ENCODE measurements at places on chromosomes 13 and 19.

DNA sequence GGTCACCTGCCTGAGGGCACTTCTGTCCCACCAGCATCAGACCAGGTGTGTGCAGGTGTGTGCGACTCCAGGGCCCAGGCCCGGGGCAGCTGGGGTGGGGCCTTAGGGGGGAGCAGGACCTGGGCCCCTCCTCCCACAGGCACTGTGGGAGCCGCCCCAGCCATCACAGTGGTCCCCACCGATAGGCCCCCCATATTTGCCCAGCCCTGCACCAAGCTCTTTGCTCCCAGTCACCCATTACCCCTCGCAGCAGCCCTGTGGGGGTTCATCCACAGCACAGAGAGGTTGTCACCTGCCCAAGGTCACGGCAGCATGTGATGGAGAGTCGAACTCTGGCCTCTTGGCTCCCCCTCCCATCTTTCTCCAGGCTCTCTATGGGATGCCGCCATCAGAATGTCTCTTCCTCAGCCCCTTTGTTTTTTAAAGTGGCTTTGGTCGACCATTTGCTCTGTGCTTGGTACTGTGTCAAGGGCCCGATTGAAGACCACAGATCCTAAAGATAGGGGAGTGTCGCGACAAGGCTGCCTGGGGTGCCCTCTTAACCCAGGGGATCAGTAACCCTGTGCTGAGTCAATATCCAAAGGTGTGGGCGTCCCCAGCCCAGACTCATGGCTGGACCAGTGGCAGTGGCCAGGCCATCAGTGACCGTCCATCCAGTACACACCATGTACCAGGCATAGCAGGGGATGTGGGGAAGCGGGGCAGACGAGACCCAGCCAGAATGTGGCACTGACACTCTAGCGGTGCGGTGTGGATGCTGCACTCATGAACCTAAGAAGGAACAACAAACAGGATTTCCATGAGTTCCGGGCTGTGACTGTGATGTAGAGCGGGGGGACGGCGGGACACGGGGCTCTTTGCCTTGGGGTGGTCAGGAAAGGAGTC, 28.3 kb upstream of the NCCRP1 start:
- DNase-seq: no peak

DNA sequence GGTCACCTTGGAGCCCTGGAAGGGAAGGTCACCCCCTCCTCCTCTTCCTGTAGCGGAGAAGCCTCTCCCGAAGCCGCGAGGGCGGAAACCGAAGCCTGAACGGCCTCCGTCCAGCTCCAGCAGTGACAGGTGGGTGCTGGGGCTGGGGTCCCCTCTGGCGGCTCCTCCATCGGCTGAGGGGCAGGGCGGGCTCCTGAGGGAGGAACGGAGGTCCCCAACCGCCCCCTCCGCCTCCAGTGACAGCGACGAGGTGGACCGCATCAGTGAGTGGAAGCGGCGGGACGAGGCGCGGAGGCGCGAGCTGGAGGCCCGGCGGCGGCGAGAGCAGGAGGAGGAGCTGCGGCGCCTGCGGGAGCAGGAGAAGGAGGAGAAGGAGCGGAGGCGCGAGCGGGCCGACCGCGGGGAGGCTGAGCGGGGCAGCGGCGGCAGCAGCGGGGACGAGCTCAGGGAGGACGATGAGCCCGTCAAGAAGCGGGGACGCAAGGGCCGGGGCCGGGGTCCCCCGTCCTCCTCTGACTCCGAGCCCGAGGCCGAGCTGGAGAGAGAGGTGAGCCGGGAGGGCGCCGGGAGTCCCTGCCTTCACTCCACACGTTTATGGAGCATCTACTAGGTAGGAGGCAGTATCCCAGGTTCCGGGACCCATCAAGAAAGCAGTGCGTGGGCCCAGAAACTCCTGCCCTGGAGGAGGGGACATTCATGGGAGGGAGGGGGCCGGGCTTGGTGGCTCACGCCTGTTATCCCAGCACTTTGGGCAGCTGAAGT, 22.0 kb downstream of the HDGFL2 start:
- no peak for DNase-seq

GRCh38 chr13:21089830-21090229, 28.4 kb upstream of the LATS2 start:
- no peak for DNase-seq

- no peak for DNase-seq
Measured at GRCh38 chr19:17673937-17674799, 14.0 kb downstream of the UNC13A start.

DNA sequence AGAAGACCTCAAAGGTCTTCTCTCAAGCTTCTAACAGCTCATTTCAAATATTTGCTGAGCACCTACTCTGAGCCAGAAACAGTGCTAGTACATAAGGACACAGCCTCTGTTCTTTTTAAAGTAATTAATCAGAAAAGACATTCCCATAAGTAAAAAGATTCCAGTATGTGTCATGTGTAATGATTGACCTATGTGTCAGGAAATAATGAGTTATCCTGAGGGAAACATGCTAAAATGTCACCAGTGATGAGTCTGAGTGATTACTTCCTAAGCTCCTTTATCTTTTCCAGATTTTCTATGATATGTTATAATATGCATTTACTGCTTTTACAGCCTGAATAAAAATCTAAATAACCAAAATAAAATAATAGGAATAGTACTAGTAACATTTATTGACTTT, 107.6 kb downstream of the SLC25A15 start:
- DNase-seq: peak; percentile 18

DNA sequence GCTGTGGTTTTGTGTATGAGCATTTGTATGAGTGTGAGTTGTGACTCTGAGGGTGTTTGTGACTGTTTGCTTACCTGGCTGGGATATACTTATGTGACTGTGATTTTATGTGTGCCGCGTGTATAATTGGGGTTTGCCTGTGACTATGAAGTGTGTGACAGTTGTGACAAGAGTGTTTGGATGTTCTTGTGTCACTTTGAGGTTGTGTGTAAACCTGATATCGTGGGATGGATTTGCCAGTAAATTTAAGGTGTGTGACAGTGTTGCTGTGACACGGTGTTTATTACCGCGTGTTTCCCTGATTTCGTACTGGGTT, 442 bp downstream of the ZNF420 start:
- DNase-seq: no peak

DNA sequence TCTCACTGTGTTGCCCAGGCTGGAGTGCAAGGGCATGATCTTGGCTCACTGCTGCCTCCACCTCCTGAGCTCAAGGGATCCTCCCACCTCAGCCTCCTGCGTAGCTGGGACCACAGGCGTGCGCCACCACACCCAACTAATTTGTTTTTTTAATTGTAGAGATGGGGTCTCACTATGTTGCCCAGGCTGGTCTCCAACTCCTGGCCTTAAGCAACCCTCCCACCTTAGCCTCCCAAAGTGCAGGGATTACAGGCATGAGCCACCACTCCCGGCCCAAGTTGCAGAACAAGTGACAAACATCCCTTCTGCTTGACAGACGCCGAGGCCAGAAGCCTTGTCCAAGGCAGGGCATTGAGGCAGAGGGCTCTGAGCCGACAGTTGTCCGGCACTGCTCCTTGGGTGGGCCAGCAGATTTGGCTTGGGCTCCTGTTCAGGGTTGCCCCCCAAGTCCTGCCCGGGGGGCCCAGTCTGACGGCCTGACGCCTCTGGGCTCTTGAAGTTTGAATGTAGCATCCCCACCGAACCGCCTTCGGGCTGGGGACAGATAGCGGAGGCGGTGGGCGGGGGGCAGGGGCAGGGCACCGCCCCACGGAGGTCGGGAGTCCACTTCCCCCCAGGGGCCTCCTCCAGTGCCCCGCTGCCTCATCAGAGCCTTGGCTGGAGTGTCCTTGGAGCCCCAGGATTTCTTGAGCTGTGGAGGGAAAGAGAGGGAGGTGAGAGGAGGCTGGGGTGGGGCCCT, 5.7 kb upstream of the SPACA4 start:
- DNase-seq: no peak

GRCh38 chr19:6250909-6251308, 28.9 kb downstream of the MLLT1 start:
- no peak for DNase-seq

- DNase-seq: peak; percentile 64
Measured at GRCh38 chr19:18542941-18543813, at the start of gene FKBP8. FKBP8 (minus strand) TSS chr19:18543573; CDS start chr19:18541970, 1,603 bp downstream.

DNA sequence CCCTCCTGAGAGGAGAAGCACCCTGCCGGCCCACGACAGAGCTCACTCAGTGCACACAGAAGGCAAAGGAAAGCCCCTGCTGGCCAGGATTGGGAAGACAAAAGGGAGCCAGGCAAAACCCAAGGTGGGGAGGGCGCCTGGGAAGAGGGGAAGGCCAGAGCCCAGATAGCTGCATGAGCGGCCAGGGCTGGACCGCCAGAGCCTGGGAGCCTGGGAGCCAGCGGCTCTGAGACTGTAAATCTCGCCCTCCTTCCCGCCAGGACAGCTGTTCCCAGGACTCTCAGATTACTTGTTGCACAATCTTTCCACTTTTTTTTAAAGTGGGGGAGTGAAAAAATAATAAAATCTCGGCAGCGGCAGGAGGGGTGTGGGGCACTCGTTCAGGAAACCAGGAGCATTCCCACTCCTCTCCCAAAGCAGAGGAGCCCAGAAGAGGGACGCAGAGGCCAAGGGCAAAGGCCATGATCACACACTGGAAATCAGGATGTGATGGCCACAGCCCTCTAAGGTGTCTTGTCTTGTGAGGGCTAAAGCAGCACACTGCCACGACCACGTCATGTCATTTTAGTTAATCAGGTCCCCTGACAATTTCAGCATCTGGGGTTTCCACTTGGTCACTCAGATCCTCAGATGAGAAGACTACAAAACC, 19.6 kb upstream of the EPHX3 start:
- peak; percentile 53 for DNase-seq

DNA sequence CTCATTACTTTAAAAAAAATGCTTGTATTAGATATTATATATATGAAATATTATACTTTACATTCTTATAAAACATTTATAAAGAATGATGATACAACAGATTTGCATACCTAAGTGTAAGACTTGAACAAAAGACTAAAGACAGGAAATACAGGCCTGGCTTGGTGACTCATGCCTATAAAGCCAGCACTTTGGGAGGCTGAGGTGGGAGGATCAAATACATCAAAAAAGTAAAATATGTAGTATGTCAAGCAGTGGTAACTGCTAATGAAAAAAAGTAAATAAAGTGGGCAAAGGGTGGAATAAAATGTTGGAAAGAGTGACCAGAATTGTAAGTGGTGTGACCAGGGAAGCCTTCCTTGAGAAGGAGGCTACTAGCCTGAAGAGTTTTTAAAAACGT, 133.7 kb downstream of the GGACT start:
- DNase-seq: peak; percentile 73

- DNase-seq: peak; percentile 43
Measured at GRCh38 chr19:42252365-42253244, 2.3 kb downstream of the ERF start.

- peak; percentile 29 for DNase-seq
Measured at GRCh38 chr13:37648609-37649008, 50.0 kb upstream of the POSTN start.

Data from bronchial epithelial cell (primary cell).